Gastroesophageal sphincter (tissue), 4 donors: ENCODE measurements at places on chromosomes 5 and 9.
A peak's percentile ranks its signal among the peaks of the same experiment; 100 is the strongest.

DNA sequence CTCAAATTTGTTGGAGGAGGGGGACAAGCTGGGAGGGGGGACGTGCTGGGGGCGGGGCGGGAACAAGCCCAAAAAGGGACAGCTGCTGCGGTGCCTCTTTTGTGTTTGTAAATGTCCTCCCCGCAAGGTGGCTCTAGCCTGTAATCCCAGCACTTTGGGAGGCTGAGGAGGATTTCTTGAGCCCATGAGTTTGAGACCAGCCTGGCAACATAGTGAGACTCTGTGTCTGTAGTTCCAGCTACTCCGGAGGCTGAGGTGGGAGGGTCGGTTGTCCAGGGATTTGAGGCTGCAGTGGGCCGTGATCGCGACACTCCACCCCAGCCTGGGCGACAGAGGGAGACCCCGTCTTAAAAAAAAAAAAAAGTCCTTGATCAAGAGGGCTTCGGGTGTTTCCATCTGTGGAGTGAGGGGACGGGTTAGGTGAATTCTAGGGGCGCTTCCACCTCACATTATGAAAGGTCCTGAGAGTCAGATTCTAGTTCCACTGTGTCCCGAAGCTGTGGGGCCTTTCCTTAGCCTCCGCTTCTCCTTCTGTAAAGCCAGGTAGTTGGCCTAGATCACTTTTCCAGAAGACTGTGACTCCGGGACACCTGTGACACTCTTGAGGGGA lies 779 bp upstream of the CTNNA1 start:
- ATAC-seq, result no peak

DNA sequence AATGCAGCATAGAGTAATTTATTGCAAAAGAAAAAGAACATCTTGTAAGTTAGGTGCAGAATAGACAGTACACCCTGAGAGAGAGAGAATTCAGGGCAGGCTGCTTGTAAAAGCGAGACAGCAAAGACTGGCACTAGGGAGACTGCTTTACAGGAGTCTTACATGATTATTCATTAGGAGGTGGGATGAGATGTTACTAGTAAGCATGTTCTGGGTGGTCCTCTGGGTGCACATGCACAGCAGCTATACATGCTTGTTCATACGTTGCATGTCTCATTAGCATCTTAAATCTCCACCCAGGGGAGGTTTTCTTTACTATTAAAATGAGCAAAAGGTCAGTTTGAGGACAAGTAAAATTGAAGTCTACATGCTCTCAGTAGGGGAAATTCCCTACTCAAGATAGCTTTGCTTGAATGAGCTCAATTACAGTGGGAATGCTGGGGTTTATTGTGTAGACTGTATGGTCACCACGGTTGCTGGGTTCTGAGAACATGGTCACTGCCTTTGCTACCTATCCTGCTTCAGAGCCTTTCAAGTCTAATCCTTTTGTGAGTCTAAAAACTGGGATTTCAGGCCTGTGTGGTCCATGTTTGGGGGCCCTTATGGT lies 60.6 kb downstream of the RGS7BP start:
- no peak for ATAC-seq

DNA sequence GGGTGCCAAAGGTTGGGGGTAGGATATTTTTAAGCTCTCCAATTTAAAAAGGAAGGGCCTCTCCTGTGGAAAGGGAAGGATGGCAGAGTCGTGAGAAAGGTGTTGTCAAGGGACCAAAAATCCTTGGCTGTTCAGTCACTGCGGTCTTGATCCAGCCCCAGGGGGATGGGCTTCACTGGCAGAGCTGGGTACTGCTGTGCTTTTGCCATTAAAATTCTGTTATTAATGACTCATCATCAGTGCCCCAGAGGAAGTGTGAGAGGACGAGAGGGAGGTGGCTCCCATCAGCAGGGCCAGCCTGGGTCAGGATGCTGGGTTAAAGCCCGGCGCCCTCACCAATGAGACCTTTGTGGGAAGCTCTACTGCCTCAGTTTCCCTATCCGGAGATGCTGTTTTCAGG lies 16.7 kb downstream of the PCDH12 start:
- peak; percentile 43 for ATAC-seq

- peak; percentile 76 for ATAC-seq
Observed at GRCh38 chr5:159061179-159061796, 38.4 kb downstream of the EBF1 start.

GRCh38 chr5:1771149-1772065 lies 28.2 kb downstream of the MRPL36 start:
- no peak for ATAC-seq

DNA sequence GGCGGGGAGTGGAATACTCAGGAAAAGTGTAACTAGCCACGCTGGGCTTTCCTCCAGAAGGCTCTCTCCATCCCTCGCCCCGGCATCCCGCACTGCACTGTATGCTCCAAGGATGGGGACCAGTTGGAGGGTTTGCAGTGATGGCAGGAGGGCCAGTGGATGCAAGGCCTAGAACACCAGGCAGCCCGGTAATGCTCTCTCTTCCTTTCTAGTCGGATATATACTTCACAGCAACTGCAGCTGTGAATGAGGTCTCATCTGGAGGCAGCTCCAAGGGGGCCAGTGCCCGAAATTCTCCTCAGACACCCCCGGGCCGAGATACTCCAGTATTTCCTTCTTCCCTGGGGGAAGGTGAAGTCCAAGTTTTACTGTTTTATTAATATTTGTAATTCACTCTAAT lies 10.0 kb upstream of the SLC2A8 start:
- no peak for ATAC-seq

GRCh38 chr5:136276946-136277345 lies 84.0 kb upstream of the SMIM32 start:
- no peak for ATAC-seq

GRCh38 chr9:98834386-98834785 lies 26.9 kb downstream of the GALNT12 start:
- ATAC-seq, result no peak

DNA sequence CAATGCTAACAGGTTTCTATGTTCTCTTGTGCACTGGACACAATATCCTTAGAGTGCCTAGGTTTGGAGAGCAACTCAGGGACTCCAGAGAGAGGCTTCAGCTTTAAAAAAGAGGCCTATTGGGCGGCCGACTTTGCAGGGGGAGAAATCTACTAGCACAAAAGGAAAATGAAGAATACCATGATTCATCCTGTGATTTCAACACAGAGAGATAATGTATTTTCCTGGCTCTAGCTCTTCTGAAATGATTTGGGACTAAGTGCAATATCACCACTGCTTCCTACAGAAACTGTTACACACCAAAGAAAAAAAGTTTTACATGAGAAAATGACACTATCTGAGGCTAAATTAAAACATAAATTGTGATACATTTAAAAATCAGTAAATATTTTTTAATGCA lies 146.1 kb upstream of the TSLP start:
- ATAC-seq, result no peak

- ATAC-seq, result peak; percentile 53
Observed at GRCh38 chr5:172144291-172144815, 43.7 kb downstream of the STK10 start.

GRCh38 chr5:108688485-108688884 lies 59.2 kb upstream of the FER start:
- no peak for ATAC-seq

- ATAC-seq, result no peak
Observed at GRCh38 chr5:137075163-137075970, 423.8 kb downstream of the SPOCK1 start.

DNA sequence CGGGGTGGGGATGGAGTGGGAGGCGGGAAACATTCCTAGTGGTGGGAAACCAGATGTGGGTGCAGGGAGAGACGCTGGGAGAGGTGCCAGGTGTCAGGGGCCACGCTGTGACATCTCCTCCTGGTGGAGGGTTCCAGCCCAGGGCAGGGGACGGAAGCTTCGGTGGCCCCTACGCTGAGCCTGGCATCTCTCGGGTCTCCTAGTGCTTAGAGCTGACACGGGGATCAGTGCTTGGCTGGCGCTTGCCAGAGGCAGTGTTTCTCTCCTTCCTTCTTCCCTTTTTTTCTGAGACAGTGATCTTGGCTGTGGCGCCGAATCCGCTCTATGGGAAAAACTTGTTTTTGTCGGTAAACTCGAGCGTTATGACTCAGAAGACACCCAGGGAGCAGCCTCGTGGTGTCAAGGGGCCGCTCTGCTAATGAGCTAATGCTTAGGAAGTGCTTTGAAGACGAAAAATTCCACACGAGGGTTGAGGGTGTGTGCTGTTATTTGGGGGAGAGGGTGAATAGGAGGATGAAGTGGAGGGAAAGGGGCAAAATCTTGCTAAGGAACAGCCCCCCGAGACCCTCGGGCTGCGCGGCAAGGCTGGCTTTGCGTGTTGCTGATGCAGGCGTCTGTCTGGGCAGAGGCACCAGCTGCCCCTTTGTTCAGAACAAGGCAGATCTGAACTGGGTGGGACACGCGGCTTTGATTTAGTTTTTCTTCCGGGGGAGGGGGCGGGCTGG lies 20.4 kb upstream of the IER5L start:
- ATAC-seq, result peak; percentile 69

- no peak for ATAC-seq
Observed at GRCh38 chr5:146363161-146363874, 24.7 kb downstream of the POU4F3 start.

DNA sequence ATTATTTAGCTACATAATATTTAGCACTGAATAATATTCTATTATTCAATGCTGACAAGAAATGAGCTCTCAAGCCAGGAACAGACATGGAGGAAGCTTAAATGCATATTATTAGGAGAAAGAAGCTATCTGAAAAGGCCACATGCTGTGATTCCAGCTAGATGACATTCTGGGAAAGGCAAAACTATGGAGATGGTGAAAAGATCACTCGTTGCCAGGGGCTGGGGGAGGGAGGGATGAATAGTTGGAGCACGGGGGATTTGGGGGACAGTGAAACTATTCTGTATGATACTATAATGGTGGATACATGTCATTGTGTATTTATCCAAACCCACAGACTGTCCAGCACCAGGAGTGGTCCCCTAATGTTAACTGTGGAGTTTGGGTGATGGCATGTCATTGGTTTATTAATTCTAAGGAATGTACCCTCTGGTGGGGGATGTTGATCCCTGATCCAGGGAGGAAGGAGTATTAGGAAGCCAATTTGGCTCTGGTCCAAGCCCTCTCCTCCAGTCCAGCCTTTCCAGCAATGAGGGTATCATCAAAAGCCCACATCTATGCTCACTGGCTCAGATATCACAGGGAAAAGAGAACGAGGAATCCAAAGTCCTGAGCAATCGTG lies 162.5 kb downstream of the COL23A1 start:
- ATAC-seq, result no peak

GRCh38 chr5:31217446-31217845 lies 24.0 kb downstream of the CDH6 start:
- ATAC-seq, result no peak
